RCC 7860 (cell line): ENCODE measurements at places on chromosomes 12 and 14.

- no peak for DNase-seq
Measured at GRCh38 chr14:39563361-39563760, 131.1 kb upstream of the FBXO33 start.

DNA sequence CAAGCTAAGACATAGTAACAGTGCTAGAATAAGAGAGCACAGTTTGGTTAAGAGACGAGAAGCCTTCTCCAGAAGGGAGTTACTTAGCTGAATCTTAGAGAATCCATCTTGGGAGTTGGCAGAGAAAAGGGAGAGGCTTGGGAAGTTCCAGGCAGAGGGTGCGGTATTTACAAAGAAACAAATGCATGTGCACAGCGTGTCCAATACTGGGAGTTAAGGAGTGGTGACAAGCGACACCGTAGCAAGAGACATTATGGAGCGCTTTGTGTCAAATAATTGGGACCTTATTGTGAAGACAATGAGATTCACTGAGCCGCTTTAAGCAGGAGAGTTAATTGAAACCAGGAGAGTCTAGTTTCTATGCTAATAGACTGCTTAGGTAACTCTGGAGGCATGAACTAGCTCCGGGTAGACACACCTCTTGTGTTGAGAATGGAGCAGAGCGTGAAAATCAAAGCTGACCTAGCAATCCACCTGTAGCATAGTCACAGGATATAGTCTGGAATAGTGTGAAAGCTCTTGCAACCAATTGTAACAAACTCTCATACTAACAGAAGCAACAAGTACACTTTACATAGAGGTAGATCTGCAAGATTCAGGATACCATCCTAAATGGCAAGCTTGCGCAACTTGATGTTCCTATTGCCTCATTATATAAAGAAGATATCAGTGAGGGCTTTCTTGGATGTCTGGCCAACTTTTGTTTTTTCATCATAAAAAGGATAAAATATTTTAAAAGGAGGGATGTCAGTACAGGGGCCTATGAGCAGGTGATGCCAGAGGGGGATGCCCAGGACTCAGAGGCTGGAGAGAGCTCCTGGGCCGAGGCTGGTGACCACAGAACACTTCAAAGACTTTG lies 5.3 kb downstream of the ALDH1L2 start:
- DNase-seq: no peak

DNA sequence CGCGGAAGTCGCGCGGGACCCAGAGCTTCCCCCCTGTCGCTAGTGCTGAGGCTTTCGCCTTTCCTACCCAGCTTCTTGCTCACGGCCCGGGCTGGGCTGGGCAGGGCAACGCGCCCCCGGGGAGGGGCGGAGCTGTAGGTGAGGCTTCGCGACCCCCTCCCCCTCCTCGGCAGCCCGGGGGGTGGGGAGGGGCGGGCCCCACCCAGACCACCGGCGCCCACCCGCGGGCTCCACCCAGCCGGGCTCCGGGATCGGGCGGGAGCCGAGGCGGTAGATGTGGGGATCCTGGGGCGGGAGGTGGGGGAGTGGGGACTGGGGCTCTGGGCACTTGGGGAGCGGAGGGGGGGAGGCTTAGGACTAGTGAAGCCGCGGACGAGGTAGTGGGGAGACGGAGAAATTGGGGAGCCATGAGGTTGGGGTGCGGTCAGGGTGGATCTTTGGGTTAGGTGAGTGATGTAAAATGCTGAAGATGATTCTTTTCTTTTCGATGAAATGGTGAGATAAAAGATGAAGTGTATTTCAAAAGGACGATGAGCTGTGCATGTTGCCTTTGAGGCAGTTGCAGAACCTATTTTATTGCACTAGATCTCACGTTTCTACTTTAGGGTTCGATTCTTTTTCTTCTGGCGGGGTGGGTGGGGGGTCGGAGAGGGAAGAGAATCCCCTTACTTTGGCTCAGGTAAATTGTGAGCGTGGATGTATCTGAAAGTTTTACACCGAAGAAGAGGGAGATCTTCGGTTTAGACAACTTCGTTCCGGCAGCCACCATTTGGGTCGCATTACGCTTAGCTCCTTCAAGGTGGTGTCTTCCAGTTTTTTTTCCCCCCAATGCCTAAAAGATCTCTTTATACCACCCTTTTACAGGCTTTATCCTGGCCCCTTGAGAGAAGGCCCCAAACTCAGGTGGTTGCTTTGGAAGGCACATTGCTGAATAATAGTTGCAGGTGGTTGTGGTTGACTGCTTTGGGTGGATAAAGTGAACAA lies 619 bp downstream of the ERC1 start:
- DNase-seq: no peak

DNA sequence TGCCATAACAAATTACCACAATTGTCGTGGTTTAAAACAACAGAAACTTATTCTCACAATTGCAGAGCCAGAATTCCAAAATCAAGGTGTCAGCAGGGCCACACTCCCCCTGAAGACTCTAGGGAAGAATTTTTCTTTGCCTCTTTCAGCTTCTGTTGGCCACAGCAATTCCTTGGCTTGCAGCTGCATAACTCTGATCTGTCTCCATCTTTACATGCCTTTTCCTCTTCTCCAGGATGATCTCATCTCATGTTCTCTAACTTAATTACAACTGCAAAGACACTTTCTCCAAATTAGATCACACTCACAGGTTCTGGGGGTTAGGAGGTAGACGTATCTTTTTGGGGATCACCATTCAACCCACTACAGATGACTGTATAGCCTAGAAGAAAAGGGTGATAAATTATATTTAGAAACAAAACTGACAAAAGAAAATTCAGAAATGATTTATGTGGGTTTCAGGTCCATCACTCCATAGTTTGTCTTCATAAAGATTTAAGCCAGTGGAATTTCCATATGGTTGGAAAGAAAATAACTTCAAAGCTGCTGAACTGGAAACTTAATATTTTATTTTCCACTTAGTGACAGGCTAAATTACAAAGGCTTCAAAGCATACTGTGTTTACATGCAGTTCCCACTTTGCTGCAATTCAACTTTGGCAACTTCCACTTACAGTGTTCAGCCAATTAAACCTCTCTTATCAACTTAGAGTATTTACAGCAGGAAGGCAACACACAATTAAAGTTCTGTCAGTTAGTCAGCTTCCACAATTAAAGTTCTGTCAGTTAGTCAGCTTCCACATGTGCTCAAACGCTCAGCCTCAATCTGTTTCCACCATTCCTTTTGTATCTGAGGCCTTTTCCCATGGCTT lies 213.3 kb downstream of the EPS8 start:
- DNase-seq: no peak

GRCh38 chr12:122918827-122919226 lies 22.9 kb upstream of the VPS37B start:
- DNase-seq: no peak

GRCh38 chr12:14840616-14841015 lies 2.7 kb downstream of the ART4 start:
- DNase-seq: no peak

GRCh38 chr12:56599041-56599440 lies 31.1 kb downstream of the BAZ2A start:
- DNase-seq: no peak

GRCh38 chr14:58315606-58316005 lies 17.3 kb downstream of the ARID4A start:
- no peak for DNase-seq

DNA sequence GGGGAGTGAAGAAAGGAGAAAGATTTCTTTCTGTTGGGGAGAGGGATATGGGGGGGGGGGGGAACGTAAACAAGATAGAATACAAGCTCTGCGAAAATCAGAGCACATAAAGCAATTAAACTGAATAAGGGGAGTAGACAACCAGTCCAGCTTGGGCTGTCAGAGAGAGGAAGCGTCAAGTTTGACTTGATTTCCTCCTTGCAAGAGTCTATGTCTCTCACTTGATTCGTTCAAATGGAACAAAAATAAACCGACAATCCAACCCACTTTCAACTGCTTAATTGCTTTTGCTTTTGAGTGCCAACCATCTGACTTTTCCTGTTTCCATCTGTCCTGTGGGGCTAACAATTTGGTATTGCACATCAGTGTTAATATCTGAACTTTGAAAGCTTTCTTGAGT lies 942 bp downstream of the SYT1 start:
- DNase-seq: no peak

DNA sequence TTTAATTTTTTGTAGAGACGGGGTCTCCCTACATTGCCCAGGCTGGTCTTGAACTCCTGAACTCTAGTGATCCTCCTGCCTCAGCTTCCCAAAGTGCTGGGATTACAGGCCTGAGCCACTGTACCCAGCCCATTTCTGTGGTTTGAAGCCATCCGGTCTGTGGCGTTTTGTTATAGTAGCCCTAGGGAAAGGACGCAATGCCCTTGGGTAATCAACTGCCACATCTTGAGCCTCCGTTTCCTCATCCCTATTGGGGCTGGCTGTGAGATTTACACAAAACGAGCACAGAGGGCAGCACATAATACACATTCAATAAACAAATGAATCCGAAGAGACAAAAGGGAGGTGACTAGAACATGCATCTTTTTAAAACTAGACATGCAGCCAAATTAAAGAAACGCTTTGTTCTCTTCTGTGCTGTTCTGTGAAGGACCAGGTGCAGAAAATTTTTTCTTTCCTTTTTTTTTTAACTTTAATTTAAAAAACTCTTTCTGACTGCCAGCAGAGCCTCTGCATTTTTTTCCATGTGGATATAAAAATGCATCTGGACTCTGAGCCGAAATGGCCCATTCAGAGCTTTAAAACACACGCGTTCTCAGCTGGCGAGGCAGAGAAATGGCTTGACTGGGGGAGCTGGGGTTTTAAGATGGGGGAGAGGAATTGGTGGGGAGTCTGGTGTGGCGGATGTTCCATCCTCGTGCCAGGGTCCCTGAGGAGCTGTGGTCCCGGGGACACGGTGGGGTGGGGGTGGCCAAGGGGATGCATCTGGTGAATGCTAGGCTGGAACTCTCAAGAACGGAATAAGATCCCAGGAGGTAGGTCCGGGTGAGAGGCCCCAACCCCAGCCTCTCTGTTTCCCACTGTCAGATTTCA lies 119.0 kb downstream of the RBM19 start:
- no peak for DNase-seq

DNA sequence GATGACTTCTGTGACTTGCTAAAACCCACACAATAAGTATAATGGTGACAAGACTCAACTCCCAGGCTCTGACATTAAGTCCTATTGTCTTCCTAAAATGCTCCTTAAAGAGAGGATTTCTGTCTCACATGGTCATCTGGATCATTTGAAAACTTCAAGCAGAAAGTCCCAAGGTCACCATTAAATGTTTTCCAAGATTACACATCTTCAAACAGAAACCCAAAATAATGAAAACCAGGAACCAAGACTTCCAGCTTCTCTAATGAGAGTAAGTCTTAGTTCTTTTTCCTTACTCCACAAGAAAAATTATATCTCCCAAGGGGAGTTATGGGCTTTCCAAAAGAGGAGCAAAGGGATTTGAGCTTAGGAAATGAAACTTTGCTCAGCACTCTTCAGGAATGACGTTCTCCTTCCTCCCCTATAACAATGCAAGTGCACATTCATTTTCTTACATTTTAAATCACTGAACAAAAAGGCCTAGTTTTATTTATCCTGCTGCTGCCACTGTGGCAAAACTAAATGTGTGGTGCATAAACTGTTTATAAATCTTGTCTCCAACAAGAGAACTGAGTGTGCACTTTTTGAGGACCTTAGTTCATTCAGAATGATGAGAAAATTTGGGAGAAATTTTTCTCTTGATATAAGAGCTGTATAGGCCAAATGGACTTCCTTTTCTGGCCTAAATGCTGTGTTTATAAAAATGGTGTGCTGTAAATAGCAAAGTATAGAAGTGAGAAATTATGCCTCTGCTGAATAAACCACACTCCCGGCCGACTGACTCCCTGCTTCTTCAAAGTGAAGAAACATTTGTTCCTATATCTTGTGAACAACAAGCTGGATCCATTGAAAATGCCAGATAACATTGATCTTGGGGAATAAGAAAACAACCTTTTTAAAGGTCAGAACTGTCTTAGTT lies 148.4 kb upstream of the PLEKHG7 start:
- no peak for DNase-seq

DNA sequence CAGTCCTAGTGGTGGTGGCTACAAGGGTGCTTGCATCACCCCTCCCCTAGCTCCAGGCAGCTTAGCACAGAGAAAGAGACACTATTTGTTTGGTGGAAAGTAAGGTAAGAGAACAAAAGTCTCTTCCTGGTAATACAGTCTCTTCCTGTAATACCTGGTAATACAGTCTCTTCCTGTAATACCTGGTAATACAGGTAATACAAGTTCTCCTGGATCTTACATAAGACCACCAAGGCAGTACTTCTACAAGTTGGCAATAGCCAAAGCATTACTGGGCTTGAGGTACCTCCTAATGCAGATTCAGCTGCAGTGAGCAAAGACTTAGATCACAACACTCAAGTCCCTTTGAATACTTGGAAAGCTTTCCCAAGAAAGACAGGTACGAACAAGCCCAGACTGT lies 77.0 kb downstream of the CATSPERB start:
- no peak for DNase-seq

GRCh38 chr12:27394676-27395075 lies 51.9 kb upstream of the SMCO2 start:
- no peak for DNase-seq

DNA sequence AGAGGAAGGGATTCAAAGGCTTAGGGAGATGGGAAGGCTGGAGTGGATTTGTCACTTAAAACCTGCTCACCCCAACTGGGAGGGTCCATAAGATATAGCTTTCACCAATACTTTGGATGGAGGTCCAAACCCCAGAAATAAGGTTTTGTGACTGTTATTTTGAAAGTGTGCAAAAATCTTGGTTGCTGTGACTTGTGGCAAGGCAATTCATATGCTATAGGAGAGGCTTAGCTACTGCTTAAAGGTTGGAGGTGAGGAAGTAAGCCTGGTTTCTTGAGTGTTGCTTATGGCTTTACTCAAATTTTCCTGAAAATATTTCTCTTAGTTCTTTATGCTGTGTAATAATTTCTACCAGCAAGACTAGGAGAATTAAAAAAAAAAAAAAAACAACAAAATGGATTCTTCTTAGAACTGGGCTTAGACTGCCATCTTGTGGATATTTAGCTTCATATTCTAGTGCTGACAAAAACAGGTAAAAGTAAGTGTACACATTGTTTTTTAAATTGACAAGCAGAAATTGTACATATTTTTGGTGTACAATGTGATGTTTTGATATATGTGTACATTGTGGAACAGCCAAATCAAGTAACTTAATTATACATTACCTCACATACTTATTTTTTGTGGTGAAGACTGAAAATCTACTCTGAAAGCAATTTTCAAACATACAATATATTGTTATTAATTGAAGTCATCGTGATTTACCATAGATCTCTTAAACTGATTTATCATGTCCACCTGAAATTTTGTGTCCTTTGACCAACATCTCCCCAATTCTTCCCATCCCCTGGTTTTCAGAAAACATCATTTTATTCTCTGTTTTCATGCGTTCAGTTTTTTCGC lies 23.0 kb downstream of the PDE6H start:
- peak; percentile 28 for DNase-seq

- DNase-seq: no peak
Measured at GRCh38 chr14:67426161-67426560, 14.2 kb upstream of the PLEK2 start.

GRCh38 chr12:45509187-45509586 lies 220.3 kb upstream of the ARID2 start:
- no peak for DNase-seq
